ENCODE measurements at places on chromosomes 7 and 10.

DNA sequence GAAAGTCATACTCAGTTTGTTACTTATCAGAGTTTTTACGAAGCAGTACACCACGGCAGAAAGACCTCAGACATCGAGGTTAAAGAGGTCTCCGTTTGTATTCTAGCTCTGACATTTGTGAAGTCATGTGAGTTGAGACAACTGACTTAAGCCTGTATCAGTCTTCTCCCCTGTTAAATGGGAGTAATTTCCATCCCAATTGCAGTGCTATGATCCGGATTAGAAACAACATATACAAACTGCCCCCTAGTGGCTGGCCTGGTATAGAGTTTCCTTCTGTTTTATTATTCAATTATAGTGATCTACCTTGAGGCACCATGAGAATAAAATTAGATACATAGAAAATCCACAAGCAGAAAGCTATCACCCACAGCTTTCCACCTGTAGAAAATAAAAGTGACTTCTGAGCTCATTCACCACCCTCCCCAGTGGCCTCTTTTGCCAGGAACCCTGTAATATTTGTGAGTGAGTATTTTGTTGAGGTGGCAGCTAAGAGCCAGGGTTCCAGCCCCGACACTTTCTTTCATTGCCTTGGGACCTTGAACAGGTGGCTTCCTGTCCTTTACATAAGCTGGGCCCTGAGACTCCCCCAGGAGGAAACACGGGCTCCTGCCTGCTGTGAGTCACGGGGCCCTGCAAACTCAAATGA is 607.2 kb upstream of the MGMT start:
- peak; percentile 57 for DNase-seq

DNA sequence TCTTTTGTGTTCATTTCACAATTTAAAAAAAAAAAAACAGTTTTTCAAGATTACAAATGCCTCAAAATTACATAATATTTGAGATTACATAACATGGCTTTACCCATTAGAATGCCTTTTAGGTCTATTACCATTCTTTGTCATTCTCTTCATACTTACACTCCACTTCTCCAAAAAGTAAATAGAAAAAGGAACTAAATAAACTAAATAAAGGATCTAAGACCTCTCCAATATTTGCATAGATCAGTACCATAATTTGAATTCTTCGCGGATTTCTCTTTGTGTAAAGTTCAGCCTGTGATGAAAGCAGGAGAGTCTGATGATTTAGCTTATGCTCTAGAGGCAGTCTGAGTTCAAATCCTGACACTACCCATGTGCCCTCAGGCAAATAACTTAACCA is 56.4 kb upstream of the C1GALT1 start:
- DNase-seq, result no peak

- DNase-seq, result no peak
Measured at GRCh38 chr10:3757638-3758490, 27.1 kb downstream of the KLF6 start.

DNA sequence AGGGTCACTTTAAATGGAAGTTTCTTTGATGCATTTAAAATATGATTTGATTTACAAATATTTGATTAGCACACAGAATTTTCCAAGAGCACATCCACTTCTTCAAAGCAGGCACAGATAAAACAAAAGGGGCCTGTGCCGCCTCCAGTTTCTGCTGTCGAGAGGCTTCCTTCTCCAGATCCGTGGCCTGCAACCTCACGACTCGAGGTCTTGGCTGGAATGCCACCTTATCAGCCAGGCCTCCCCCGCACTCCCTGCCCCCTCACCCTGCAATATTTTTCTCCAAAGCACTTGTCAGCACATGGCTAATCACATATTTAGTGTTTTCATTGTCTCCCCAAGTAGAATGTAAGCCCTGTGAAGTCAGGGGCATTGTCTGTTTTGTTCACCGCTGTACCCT is 12.5 kb downstream of the PYROXD2 start:
- no peak for DNase-seq

- no peak for DNase-seq
Measured at GRCh38 chr10:120132811-120133210, 240.3 kb downstream of the SEC23IP start.

DNA sequence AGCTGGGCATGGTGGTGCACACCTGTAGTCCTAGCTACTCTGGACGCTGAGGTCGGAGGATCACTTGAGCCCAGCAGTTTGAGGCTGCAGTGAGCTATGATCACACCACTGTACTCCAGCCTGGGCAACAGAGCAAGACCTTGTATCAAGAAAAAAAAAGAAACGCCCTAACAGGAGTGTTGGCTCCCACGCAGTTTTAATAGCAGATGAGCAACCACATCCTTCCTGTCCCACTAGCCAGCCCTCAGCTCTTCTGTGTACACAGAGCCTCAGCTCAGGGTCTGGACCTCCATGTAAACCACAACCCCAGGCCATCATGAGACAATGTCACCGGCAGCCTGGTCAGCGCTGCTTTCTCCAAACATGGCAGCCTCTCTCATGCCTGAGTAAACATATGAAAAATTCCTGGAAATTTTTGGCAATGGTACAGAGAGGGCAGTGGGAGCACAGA is 108.2 kb downstream of the PIP4K2A start:
- peak; percentile 82 for DNase-seq

All from NAMALWA (cell line).